ENCODE measurements at places on chromosomes 5 and 9. TPM values are rescaled to one million over a fixed set of nuclear protein-coding genes. Genes with fewer than 3 reads are reported as not detected.

STPG3 gene
- not detected for total RNA-seq

DDX4 gene
- not detected for total RNA-seq

PCDHGA9 gene
- 5.0 TPM for total RNA-seq

GRCh38 chr5:170632985-170633234 is 129.1 kb downstream of the KCNIP1 start:
- no peak for DNase-seq

DNA sequence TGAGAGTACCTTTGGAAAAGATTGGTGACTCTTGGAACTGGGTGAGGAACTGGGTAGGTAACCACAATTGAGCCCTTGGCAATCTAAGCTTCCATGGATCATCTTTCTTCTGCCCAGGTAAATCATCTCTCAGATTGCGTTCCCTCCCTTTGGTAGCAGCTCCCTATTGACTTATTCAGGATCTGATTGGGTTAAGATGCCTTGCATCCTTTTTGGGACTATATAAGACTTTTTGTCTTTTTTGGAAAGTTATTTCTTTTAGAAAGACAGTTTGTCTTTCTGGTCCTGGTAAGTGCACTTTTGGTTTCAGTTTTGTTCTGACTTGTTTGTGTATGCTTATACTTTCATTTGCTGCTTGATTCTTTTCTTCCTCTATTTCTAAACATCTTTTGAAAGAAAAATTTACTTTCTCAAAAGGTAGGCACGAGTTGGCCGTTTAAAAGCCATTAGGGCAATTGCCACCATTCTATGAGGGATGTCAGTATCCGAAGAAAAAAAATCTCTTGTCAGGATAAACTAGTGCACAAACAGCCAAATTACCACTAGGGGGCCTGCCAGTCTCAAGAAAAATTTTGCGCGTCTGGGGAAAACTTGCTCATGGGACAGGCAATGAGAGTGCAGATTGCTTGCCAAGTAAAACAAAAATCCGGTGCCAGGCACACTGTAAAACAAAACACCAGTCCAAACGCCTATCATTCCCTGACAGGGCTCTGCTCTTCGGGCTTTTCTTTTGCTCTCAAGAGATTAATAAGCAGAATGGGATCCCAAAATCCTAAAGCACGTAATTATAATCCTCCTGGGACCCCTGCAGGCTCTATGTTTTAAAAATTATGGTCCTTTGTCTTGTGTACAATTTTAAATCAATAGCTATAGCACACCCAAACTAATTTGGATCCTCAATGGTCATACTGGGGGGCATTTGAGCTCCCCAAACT is 12.8 kb downstream of the OR1J1 start:
- peak; percentile 38 for DNase-seq

- no peak for DNase-seq
Observed at GRCh38 chr5:78808380-78808779, 159.8 kb upstream of the LHFPL2 start.
